ENCODE measurements at places on chromosomes 1 and 21. TPM values are rescaled to one million over a fixed set of nuclear protein-coding genes. Genes with fewer than 3 reads are reported as not detected.

The RAVER2 gene
- 10.0 TPM for polyA plus RNA-seq

The RXRG gene
- not detected for polyA plus RNA-seq

The FHAD1 gene
- 0.55 TPM for polyA plus RNA-seq

The TSPEAR gene
- polyA plus RNA-seq: 0.03 TPM

The C8B gene
- polyA plus RNA-seq: not detected

The PRRX1 gene
- polyA plus RNA-seq: 356 TPM

The MPZ gene
- polyA plus RNA-seq: 2.9 TPM
